Left cardiac atrium (tissue), 4 donors: ENCODE measurements at places on chromosomes 5 and 9. TPM values are rescaled to one million over a fixed set of nuclear protein-coding genes. Genes with fewer than 3 reads are reported as not detected.

PCDHA7 gene
- total RNA-seq = not detected

PCDHGA5 gene
- total RNA-seq = 3.5 TPM

ZNG1F gene
- 2.9 TPM for total RNA-seq

EQTN gene
- not detected for total RNA-seq

FABP6 gene
- total RNA-seq = 0.68 TPM

DIPK1B gene
- 23.2 TPM for total RNA-seq

DBH gene
- total RNA-seq = not detected
